Tongue (tissue), 3 donors: ENCODE measurements at places on chromosomes 11 and 22.
A peak's percentile ranks its signal among the peaks of the same experiment; 100 is the strongest.

- DNase-seq: peak; percentile 70
These were observed 550.9 kb upstream of the CCDC90B start for GRCh38 chr11:83836883-83837654.

GRCh38 chr22:41862530-41863266 is 29.8 kb downstream of the SREBF2 start:
- DNase-seq: no peak

DNA sequence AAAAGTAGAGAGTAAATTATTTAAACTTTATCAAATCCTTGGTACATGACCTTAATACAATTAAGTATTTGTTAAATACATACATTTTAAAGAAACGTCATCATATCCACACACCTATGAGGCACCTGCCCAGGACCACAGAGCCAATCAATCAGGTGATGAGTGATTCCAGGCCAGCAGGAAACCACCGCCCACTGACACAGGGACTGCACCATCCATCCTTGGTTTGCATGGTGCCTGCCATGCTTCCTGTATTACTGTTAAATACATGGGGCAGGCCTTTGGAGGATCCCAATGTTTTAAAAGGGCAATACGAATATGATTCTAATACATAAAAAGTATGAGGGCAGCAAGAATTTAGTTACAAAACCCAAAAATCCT is 7.0 kb upstream of the TBC1D10A start:
- DNase-seq: no peak

DNA sequence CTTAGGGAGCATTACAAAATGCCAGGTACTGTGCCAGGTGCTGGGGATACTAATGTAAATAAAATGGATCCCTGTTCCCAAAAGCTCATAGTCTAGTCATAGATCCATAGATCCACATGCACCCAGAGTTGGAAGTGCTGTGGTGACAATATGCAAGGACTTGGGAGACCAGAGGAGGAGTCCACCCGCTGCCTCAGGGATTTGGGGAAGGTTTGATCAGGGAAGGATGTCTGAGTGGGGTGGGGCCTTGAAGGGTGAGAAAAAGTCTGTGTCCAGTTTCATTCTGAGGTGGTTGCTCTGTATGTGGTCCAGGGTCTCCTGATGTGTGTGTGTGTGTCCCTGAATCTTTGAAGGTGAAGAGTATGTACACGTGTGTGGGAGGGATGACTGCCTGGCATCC is 9.2 kb downstream of the SOX10 start:
- DNase-seq: no peak

- DNase-seq: no peak
These were observed at the start of gene HPX for GRCh38 chr11:6440906-6441358. Gene HPX (minus strand): TSS chr11:6440987. CDS start chr11:6440963, 24 bp downstream.
